ENCODE measurements at places on chromosomes 4 and X.

- DNase-seq, result no peak
Measured at GRCh38 chr4:13329340-13329850, 154.7 kb downstream of the RAB28 start.

DNA sequence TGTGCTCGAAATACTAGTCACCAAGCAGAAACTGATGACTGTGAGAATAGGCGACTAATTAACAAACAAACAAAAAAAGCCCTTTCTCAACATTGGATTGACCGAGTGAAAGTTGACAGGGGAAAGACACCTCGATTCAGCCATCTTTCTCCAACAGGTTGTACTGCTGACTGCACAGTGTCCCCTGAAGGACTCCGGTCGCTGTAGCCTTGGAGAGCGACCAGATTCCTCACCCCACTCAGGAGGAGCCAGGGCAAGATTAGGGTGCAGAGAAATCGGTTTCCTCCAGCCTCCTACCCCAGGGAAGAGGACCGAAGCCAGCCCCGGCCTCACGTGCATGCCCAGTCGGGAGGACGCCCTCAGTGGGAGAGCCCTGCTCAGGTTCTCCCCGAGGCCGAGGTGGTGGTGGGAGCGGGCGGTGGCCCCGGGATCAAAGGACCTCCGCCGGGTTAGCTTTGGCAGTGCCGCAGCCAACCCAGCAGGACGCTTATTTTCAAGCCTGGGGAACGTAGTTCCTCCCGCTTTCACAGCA, 1.1 kb upstream of the RAP1GDS1 start:
- DNase-seq, result no peak

DNA sequence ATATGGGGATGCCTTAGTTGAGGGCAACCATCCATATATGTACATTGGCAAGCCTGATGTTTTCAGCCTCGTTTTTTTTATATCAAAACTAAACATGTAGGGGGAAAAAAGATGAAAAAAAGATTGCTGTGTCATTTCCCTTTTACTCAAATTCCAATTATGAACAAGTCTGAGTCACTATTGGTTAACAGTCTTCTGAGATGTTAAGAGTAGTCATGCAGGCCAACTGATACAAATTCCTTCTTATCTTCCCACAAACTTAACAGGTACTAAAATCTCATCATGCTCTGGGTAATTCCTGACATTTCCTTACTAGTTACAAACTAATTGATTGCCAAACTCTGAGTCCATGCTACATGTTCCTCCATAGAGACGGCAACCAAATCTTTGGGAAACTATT, 222.1 kb downstream of the FRMPD4 start:
- no peak for DNase-seq

DNA sequence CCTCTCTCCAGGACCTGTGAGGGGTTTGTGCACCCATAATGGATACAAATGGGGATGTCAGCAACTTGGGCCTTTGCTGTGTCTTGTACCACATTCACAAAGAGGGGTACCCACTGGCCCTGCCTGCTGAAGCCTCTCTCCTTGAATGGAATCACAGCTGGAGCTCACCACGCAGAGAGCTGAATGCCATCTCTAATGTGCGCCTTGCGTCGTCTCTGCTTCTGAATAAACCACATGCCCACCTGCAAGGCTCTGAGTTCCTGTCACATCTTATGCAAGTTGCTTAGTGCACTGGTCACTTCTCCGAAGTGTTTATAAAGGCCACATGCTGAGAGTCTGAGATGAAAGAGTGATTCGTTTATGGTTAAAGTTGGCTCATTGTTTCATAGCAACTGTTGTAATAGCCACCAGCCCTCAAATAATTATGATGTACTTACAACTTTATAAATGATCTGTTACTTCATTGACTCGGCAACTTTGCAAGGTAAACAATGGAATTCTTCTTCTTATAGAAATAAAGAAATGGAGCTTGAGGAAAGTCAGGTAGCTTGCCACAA, 6.2 kb upstream of the PUDP start:
- no peak for DNase-seq

GRCh38 chr4:99979872-99980271, 29.8 kb upstream of the H2AZ1 start:
- DNase-seq, result no peak

GRCh38 chrX:65643531-65644052, 23.9 kb upstream of the MSN start:
- DNase-seq, result no peak

GRCh38 chrX:12467321-12467720, 323.9 kb upstream of the PRPS2 start:
- no peak for DNase-seq

- DNase-seq, result peak; percentile 57
Measured at GRCh38 chr4:53557669-53558064, 33.6 kb downstream of the LNX1 start.

- no peak for DNase-seq
Measured at GRCh38 chr4:170391066-170391740, 301.4 kb upstream of the AADAT start.

- DNase-seq, result no peak
Measured at GRCh38 chr4:118344801-118345200, 8.0 kb downstream of the PRSS12 start.

DNA sequence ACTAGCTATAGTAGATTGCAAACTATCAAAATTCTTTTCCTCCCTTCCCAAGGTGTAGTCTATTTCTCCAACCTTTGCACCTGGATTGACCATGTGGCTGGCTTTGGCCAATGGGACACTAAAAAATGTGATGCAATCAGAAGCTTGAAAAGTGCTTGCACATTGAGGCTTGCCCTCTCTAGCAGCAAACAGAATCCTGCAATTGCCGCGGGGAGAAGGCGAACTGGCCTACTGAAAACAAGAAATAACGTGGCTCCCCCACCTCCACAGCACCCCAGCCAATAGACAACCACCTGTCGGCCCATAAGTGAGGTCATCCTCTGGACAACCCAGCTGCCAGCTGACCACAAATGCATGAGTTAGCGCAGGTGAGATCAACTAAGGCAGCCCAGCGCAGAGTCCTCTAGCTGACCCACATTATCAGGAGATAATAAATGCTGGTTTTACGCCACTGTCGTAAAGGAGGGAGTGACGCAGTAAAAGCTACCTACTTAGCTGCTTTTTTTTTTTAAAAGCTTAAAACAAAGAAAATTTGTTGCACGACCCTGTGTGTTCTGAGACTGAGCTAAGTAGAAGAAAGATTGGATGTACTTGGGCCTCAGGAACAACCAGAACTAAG, 95.2 kb downstream of the GK start:
- DNase-seq, result peak; percentile 3

GRCh38 chr4:79281566-79282359, 44.1 kb downstream of the NAA11 start:
- no peak for DNase-seq

GRCh38 chrX:154396973-154397887, 947 bp upstream of the RPL10 start:
- DNase-seq, result peak; percentile 62

Measured in NCI-H2227 treated with DMSO at 0.1 percent for 48 hours (cell line).